Stimulated activated CD4-positive, alpha-beta T cell treated with anti-CD3 and anti-CD28 coated beads, Interleukin-2, amount 100 ng/mL, for 24 hours (primary cell): ENCODE measurements at places on chromosomes 6 and 20.

DNA sequence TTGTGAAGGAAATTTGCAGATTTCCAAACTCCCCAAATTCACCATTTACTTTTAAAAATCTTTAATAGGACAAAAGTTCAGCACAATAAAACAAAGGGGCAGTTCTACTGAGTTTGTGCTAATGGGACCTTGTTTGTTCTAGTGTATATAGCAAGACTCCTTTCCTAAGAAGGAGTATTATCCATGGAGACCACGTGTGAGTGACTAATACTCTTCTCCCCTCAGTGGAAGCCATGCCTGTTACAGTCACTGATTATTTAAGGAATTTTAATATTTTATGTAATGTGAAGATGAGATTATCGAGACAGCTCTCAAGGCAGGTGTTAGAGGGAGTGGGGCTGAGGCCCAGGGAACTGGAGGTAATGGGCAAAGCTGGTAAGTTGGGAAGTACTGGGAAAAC is 16.4 kb upstream of the QKI start:
- DNase-seq, result no peak

- no peak for DNase-seq
These were observed 232.7 kb upstream of the TENT5A start for GRCh38 chr6:81985191-81985590.

- DNase-seq, result no peak
These were observed 45.1 kb downstream of the PTK7 start for GRCh38 chr6:43120944-43121913.

- DNase-seq, result no peak
These were observed 24.2 kb upstream of the MYMX start for GRCh38 chr6:44192428-44193041.

- DNase-seq, result no peak
These were observed 129.8 kb downstream of the ALDH8A1 start for GRCh38 chr6:134819863-134820800.

DNA sequence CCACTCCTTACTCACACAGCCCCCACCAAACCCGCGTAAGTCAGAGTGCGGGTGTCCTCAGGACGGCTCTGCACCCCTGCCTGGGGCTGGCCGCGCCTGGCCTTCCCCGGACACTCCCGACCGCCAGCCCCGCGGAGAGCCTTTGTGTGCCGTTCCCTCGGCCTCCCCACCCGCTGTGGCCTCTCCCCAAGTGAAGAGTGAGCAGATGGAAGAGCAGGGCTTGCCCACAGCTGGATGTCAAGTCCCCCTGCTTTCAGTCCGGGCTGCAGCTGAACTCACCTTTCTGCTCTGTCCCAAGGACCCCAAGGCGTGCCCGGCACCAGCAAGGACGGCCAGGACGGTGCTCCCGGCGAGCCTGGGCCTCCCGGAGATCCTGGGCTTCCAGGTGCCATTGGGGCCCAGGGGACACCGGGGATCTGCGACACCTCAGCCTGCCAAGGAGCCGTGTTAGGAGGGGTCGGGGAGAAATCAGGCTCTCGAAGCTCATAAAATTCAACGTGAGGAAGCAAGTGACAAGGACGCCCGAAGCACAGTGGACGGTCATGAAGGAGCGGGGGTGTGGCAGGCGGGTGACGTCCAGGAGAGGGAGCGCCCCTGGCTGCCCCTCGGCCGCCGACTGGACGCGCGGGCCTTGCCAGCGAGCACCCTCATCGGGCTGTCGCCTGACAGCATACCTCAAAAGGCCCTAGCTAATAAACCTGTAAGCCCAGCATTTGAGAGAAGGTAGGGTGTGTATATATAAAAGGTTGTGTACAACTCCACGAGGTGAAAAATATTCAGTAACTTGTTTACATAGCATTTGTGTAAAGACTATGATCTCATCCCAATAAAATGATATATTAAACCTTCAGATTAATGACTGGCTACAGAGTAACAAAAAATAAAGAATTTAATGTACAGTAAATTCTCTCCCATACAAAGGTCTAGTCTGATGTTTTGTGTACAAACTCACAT is 21.1 kb downstream of the TCFL5 start:
- DNase-seq, result no peak

DNA sequence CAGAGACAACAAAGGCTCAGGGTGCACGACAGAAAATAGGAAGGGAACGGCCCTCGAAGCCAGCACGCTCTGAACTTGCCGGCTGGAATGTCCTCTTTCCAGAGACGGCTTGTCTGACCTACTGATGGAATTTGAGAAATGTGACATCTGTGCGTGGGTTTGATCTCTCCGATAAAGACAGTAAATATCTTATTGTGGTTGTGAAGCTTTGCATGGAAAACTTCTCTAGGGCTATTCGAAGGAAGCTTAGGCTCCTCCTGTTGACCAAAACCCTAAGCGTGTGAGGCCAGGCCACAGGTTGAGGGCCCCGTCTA is 247.3 kb downstream of the ZNF217 start:
- no peak for DNase-seq

GRCh38 chr6:160275511-160276003 is 16.9 kb upstream of the SLC22A2 start:
- no peak for DNase-seq

- no peak for DNase-seq
These were observed 87.6 kb downstream of the BTBD9 start for GRCh38 chr6:38552121-38552520.

DNA sequence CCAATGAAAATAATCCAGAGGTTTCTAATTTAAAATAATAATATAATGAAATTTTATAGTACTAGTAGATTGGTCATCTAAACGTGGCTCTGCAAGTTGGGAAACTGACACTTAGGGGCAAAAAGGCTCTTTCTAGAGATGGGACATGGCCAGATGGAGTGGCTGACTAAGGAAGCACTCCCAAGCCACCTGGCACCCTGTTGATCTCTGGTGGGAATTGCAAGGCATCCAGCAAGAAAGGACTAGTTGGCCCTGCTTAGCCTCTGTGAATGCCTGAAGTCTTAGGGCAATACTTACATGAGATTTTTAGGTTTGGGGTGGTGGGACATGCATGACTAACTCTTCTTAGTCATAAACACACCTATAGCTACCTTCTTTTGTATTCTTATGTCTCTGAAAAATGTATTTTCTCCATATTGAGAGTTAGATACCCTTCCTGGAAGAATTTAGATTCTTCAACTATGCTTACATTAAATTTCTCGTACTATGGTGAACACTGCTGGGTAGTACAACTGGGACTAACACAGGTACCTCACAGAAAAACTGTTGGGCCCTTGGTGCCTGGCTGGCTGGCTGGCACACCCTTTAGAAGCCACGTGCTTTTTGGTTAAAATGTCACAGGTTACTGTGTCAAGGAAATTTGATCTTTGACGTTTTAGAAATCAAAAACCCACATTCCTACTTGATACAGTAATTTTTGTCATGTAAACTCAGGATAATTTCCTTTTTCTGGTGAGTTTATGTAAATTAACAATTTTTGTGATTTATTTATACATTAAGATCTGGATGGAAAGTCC is 25.0 kb upstream of the SH3BGRL2 start:
- DNase-seq, result no peak

- DNase-seq, result peak; percentile 32
These were observed 114.7 kb downstream of the PSMB1 start for GRCh38 chr6:170438402-170438753.

- no peak for DNase-seq
These were observed 10.6 kb downstream of the TAAR1 start for GRCh38 chr6:132648356-132648755.

DNA sequence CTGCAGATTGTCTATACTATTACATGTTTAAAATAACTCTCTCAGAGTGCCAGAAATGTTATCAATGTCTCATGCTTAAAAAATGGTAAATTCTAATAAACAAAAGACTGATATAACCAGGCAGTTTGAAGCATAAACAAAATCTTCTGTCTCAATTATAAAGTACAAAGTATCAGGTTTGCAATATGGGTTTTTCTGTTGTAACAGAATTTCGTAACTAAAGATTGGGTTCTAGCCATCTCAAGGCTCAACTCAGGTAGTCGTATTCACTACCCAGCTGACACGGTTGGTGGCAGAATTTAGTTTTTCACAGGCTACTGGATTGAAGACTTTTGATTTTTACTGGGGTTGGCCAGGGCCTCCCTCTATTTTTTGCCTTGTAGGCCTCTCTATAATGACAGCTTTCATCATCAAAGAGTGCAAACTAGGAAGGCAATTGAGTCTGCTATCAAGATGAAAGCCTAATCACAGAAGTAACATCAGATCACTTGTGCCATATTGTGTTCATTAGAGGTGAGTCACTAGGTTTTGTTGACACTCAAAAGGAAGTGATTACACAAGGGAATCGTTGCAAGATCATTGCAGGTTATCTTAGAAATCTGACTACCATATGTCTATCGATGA is 3.6 kb downstream of the CYP39A1 start:
- DNase-seq, result no peak

GRCh38 chr6:34157236-34157830 is 11.4 kb upstream of the GRM4 start:
- DNase-seq, result no peak

DNA sequence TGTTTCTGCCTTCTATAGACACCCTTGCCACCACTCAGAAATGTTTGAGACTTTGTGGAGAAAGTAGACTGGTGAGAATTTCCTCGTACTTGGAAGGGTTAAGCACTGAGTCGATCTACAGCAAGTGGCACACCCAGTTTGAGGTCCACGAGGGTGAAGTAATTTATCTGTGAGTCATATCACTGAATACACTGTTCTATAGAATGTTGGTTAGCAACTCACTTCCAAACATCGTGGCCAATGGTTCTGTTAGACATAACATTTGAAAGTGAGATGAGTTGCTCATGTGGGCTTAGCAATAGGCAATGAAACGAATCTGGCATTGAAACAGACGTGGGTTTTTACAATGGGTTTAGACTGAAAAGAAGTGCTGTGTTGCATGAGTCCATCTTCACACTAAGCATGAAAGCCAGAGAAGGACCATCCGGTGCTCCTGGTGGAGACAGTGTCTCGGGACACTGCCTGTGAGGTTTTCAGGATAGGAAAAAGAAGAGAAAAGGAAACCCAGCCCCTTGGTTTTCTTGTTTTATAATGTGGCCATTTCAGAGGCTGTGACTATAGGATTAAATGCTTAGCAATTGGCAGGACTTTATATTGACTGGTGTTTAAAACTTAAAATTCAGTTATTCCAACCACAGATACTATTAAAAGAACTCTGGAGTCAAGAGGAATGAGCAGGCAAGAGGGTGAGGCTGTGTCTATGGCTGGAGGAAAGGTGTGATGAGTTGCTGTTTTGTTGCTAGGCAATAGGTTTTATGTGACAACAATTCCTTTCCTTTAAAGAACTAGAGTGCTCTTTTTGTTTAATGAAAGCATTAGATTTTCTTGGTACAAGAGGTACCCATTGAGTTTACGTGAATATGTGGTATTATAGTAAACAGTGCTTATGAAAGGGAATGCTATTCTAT is 31.0 kb upstream of the EZR start:
- peak; percentile 61 for DNase-seq

DNA sequence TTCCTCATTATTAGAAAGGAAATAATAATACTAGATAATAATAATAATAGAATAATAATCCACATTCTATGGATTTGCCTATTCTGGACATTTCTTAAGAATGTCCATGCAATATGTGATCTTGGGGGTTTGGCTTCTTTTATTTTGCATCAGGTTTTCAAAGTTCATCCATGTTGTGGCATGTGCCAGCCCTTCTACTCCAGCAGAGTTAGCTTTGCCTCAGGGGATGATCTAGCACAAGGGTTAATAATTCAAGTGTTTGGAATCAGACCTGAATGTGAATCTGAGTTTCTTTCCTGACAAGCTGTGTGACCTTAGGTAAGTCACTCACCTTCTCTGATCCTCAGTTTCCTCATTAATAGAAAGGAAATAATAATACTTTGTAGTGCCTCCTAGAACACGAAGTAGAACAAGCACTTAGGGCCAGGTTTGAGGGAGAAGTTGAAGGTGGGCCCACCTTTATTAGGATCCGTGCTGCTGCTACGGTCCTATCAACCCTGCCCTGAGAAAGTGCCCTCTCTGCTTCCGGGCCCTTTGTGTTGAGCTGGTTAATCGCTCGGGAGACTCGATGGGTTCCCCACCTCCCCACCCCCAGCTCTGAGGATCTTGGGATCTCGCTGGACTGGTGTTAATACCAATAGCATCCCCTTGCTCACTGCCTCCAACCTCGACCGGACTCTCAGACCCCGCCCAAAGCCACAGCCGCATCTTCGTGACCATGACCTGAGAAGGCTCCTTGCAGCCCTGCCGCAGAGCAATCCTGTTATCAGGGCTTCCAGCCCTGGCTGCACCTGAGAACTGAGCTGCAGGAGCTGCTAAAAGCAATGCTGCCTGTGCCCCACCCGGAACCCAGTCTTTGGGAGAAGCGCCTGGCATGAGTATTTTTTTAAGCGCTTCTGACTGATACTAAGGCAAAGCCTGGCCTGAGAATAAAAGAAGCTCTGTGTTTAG is 26.9 kb downstream of the RBM38 start:
- no peak for DNase-seq

GRCh38 chr20:17786221-17786718 is 86.5 kb downstream of the BANF2 start:
- no peak for DNase-seq

DNA sequence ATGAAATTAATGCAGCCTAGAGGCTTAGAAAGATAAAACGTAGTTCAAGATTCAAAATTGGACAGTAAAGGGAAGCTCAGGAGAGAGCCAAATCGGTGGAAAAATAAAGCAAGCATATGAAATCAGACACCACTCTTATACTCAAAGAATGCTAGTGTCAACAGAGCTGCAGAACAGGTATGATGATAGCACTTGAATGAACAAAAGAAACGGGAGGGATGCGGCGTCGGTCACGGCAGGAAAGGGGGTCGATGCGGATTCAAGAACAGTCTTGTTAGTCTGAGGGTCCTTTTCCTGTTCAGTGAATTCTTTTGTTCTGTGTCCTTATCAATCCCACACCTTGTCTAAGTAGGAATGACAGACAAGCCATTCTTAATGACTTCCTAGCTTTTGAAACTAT is 114.4 kb downstream of the FOXC1 start:
- no peak for DNase-seq

DNA sequence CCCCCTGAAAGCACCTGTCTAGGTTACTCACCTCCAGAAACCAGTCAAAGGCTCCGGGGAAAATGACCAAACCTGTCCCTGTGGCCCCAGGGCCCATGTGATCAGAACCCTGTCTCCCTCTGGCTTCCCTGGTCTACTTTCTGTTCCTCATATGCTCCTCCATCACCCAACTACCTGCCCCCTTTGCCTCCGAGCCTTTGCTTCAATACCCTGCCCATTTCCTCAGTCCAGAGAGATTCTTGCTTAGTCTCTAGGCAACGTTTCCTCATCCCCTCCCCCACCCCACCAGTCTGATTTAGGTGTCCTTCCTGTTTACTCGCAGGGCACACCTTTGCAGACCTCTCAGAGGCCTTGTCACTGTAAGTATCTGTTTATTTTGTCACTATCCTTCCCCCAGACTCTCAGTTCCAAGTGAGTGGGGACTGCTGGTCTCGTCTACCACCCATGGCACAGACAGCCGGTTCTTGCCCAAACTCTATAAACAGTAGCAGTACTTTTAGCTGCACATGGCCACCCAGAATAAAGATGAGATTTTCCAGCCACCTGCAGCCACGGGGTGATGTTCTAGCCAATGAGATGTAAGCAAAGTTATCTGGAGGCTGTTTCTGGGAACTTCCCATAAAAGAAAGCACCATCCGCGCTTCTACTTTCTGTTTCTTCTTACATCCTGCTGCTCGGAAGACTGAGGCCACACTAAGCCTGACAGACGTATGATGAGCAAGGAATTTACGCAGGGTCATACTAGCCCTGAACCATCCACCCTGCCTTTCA is 13.3 kb downstream of the ELOVL5 start:
- DNase-seq, result peak; percentile 53
